ENCODE measurements at places on chromosomes 16 and 17. TPM values are rescaled to one million over a fixed set of nuclear protein-coding genes. Genes with fewer than 3 reads are reported as not detected.

DNA sequence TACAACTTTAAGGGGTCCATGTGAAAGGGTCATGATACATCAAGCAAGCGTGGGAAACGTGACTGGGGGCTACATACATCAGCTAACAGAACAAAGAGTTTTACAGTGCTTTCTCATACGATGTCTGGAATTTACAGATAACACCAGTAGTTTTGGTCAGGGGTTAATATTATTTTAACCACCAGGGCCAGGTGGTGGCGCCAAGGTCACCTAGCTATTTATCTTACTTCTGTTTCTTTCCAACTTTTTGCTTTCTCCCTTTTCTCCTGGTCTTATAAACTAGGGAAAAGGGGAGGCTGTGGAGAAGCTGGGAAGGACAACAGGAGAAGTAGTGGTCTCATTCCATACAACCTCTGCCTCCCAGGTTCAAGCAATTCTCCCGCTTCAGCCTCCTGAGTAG is 37.9 kb downstream of the CLEC3A start:
- no peak for DNase-seq

DNA sequence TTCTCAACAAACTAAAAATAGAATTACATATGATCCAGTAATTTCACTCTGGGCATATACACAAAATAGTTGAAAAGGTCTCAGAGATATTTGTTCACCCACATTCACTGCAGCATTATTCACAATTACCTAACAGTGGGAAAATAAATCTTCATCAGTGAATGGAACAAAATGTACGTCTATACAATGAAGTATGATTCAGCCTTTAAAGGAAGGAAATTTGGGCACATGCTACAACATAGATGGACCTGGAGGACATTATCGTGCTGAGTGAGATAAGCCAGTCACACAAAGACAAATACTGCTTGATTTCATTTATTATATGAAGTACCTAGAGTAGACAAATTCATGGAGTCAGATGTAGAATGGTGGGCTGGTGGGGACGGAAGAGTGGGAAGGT is 47.0 kb downstream of the MFSD11 start:
- no peak for DNase-seq

The C17orf78 gene
- total RNA-seq, result not detected

The DPEP3 gene
- 0.63 TPM for total RNA-seq

The PPP1R27 gene
- not detected for total RNA-seq
